ENCODE measurements at places on chromosomes 6 and 20. TPM values are rescaled to one million over a fixed set of nuclear protein-coding genes. Genes with fewer than 3 reads are reported as not detected.

- no peak for DNase-seq
Observed at GRCh38 chr6:89368999-89369398, 16.5 kb upstream of the UBE2J1 start.

- DNase-seq = no peak
Observed at GRCh38 chr6:147716434-147716833, 207.9 kb downstream of the SAMD5 start.

DNA sequence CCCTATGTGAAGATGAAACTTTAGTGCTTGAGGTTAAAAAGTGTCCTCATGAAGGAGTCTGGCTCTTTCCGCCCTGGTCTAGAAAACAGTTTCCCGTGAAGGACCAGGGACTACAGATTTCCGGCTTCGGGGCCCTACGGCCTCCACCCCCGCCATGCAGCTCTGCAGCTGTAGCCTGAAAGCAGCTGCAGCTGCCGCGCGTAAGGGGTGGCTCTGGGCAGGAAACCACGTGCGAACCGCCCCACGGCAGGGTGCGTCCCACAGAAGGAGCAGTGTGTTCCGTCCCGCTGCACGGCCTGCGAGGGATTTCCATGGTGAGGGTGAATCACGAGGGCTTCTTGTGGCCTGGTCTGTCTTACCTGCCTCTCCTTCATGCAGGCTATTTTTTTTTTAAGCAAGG, 117.0 kb downstream of the ERMARD start:
- no peak for DNase-seq

GRCh38 chr6:1314617-1315016, 2.7 kb downstream of the FOXQ1 start:
- DNase-seq = no peak

DNA sequence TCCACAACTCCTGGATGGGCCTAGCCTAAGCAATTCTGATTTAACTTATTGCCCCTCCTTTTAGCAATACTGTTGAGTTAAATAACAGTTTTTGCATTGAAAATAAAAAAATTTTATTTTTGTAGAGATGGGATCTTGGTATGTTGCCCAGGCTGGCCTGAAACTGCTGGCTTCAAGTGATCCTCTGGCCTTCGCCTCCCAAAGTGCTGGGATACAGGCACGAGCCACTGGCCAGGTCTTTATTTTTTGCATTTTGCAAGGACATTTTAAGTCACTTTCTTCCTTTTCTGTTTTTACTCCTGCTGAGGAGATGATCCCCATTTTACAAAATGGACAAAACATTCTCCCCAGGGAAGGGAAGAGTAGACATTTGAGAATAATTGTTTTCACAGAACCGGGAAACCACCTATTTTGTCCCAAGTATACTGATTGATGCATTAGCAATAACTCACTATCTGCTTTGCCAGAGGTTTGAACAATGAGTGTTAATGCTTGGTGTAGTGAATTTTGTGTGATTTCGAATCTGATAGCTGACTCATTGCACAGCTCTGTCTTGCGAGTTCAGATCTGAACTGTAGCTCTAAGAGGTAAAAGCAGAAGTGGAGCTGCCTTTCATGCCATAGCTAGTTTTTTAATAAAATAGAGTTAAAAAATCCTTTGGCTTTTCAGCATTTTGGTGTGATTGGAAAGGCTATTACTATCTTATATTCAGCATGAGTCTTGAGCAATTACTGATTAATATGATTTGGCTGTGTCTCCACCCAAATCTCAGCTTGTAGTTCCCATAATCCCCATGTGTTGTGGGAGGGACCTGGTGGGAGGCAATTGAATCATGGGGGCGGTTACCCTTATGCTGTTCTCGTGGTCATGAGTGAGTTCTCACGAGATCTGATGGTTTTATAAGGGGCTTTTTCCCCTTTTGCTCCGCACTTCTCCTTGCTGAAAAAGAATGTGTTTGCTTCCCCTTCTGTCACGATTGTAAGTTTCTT, 20.9 kb downstream of the IGF2R start:
- no peak for DNase-seq

- DNase-seq = no peak
Observed at GRCh38 chr20:34997131-34997561, 41.5 kb downstream of the MYH7B start.

SIRPB2 gene
- 1.2 TPM for total RNA-seq

CDSN gene
- not detected for total RNA-seq

CEBPB gene
- total RNA-seq = 13.1 TPM

SLC22A23 gene
- 6.6 TPM for total RNA-seq
